ENCODE measurements at places on chromosomes 5 and 9.
A peak's percentile ranks its signal among the peaks of the same experiment; 100 is the strongest.

- no peak overlapping the region for H3K4me3 ChIP-seq
- H3K27ac ChIP-seq = no peak overlapping the region
- no peak for DNase-seq
- no peaks in the 10 kb centered on the region for H3K27me3 ChIP-seq
- no peaks in the 10 kb centered on the region for H3K4me1 ChIP-seq
- no peaks in the 10 kb centered on the region for H3K36me3 ChIP-seq
Observed at GRCh38 chr5:129120158-129120581, 25.6 kb downstream of the ISOC1 start.

DNA sequence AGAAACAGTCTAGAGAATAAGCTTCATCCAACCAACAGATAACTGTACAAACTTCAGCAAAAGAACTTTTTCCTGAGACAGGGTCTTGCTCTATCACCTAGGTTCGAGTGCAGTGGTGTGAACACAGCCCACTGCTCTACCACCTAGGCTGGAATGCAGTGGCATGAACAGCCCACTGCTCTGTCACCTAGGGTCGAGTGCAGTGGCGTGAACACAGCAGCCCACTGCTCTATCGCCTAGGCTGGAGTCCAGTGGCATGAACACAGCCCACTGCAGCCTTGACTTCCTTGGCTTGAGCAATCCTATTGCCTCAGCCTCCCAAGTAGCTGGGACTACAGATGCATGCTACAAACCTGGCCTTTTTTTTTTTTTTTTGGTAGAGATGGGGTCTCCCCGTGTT, 43.4 kb downstream of the ERMP1 start:
- no peaks in the 10 kb centered on the region for H3K4me1 ChIP-seq
- H3K27ac ChIP-seq = no peak overlapping the region
- no peak for DNase-seq
- no peaks in the 10 kb centered on the region for H3K27me3 ChIP-seq
- no peaks in the 10 kb centered on the region for H3K36me3 ChIP-seq
- no peak overlapping the region for H3K4me3 ChIP-seq

- no peaks in the 10 kb centered on the region for H3K4me1 ChIP-seq
- DNase-seq = no peak
- no peak overlapping the region for H3K4me3 ChIP-seq
- no peaks in the 10 kb centered on the region for H3K36me3 ChIP-seq
- no peak overlapping the region for H3K27ac ChIP-seq
Observed at GRCh38 chr9:101536351-101536750, 2.7 kb downstream of the RNF20 start.

- peaks cover 8% of the 10 kb centered on the region for H3K4me1 ChIP-seq
- peak overlapping the region; percentile 89 for H3K4me3 ChIP-seq
- DNase-seq = peak; percentile 55
- no peaks in the 10 kb centered on the region for H3K36me3 ChIP-seq
- peak overlapping the region; percentile 86 for H3K27ac ChIP-seq
- H3K27me3 ChIP-seq = no peaks in the 10 kb centered on the region
Observed at GRCh38 chr9:93451849-93452709, 594 bp downstream of the FAM120A start.

DNA sequence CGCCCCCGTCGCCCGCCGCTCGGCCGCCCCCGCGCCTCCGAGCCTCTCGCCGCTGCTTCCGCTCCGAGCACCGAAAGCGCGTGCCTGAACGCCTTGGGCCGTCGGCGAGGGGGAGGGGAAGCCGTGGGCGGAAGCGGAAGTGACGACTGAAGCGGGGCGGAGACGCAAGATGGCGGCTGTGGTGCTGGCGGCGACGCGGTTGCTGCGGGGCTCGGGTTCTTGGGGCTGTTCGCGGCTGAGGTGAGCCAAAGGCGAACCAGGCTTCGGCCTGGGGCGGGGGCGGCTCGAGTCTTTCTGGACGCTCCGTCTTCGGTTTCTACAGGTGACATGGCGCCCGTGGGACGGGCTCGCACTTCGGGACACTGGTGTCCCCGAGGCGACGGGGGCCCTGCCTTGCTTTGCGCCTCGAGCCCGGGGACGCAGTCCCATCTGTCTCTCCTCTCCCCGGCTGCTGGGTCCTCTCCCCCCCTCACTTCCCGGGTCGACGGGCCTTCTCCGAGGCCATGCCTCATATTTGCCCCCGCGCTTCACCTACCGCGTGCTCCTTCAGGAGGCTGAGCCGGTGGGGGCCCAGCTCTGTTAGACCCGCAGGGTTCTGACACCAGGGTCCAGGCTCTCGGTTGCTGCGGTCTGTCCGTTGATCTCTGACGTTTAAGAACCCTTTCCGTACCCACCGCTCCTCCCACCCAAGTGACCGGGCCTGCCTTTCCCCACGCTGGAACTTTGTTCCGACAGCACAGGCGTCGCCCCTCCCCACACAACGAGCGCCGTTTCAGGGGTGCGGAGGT, at the start of the genes ENTR1 and PMPCA:
ENTR1 (minus strand) TSS at position 115 of the 788 bp plus-strand sequence. CDS start 217 bp downstream, outside the sequence.
PMPCA (plus strand) TSS at position 159 of the 788 bp plus-strand sequence; CDS start at position 170, 11 bp downstream.
- no peaks in the 10 kb centered on the region for H3K27me3 ChIP-seq
- peak within 1 kb of the TSS; percentile 74 for H3K27ac ChIP-seq
- peaks cover 2% of the 10 kb centered on the region for H3K4me1 ChIP-seq
- DNase-seq = peak; percentile 94

Data from ovary (tissue), 10 donors.